ENCODE measurements at places on chromosomes 4 and X. TPM values are rescaled to one million over a fixed set of nuclear protein-coding genes. Genes with fewer than 3 reads are reported as not detected.

GRCh38 chr4:127624173-127624572 is 8.6 kb upstream of the INTU start:
- no peak for DNase-seq
- H3K36me3 ChIP-seq: no peaks in the 10 kb centered on the region
- H3K4me3 ChIP-seq: no peak overlapping the region
- H3K27ac ChIP-seq: no peak overlapping the region
- peaks cover 51% of the 10 kb centered on the region for H3K27me3 ChIP-seq
- H3K4me1 ChIP-seq: no peaks in the 10 kb centered on the region

The CT47C1 gene
- not detected for total RNA-seq

DNA sequence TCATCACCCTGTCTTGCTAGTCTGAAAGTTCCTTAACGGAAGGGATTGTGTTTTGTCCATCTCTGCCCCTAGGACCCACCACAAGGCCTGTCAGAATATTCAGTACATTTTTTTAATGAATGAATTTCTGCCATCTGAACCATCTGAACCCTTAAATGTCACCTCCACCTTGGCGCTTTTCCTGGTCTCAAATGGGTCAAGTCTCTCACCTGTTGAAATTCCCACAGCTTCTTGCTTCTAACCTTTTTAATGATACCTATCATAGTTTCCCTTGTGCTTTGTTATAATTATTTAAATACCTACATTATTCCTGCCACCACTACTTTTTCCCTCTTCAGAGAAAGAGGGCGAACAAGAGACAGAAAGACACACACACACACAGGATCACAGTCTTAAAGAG is 48.0 kb downstream of the SHROOM4 start:
- no peak for DNase-seq
- H3K4me3 ChIP-seq: no peak overlapping the region
- H3K27ac ChIP-seq: no peak overlapping the region
- H3K36me3 ChIP-seq: no peaks in the 10 kb centered on the region
- no peaks in the 10 kb centered on the region for H3K4me1 ChIP-seq
- no peaks in the 10 kb centered on the region for H3K27me3 ChIP-seq

DNA sequence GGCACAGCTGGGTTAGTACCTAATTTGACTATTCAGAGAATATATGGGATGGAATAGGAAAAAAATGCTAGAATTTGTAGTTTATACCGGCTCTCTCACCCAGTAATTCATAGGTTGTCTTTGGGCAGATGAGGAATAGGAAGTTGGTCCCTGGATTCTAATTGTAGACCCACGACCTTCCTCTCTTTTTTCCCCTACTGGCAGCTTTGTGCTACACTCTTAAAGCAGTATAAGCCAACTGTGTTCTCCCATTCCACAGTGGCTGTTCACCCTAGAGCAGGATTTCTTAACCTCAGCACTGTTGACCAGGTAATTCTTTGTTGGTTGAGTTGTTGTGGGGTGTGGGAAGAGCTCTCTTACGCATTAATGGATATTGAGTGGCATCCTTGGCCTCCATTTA is 92.9 kb downstream of the FNIP2 start:
- no peaks in the 10 kb centered on the region for H3K4me1 ChIP-seq
- H3K27me3 ChIP-seq: no peaks in the 10 kb centered on the region
- no peak overlapping the region for H3K27ac ChIP-seq

GRCh38 chr4:8468746-8469535 is 28.4 kb downstream of the TRMT44 start:
- peaks cover 49% of the 10 kb centered on the region for H3K36me3 ChIP-seq
- no peak overlapping the region for H3K27ac ChIP-seq

DNA sequence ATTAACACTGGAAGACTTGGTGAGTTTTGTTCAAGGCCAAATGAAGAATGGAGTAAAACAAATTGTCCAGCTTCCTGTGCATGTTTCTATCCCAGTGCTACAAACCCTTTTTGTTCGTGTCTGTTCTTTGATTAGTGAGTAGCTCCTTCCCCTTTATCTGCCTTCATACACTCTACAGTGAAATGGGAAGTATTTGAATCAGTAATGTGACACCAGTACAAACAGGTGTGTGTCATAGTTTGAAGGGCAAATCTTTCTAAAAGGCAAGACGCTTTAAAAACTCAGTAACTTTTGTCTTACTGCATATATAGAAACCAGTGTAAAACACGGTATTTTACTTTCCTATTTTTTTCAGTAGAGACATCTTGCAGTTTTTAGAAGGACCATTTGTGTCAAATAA is 5.9 kb downstream of the ARHGEF38 start:
- no peak for DNase-seq
- H3K4me1 ChIP-seq: no peaks in the 10 kb centered on the region
- no peaks in the 10 kb centered on the region for H3K27me3 ChIP-seq
- no peak overlapping the region for H3K27ac ChIP-seq

GRCh38 chr4:37465296-37465695 is 220.8 kb downstream of the NWD2 start:
- H3K27me3 ChIP-seq: peaks cover 3% of the 10 kb centered on the region
- DNase-seq: no peak
- H3K36me3 ChIP-seq: no peaks in the 10 kb centered on the region
- H3K27ac ChIP-seq: no peak overlapping the region
- no peak overlapping the region for H3K4me3 ChIP-seq

GRCh38 chr4:6177587-6178197 is 22.7 kb downstream of the JAKMIP1 start:
- H3K27ac ChIP-seq: no peak overlapping the region
- DNase-seq: no peak

DNA sequence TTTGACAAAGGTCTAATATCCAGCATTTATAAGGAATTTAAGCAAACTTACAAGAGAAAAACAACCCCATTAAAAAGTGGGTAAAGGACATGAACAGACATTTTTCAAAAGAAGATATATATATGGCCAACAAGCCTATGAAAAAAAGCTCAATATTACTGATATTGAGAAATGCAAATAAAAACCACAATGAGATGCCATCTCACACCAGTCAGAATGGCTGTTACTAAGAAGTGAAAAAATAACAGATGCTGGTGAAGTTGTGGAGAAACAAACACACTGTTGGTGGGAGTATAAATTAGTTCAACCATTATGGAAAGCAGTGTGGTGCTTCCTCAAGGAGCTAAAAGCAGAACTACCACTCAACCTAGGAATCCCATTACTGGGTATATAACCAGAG is 91.6 kb upstream of the EFHC2 start:
- DNase-seq: no peak
- no peaks in the 10 kb centered on the region for H3K4me1 ChIP-seq
- H3K27me3 ChIP-seq: no peaks in the 10 kb centered on the region

All from thymus (tissue), 14 donors.